ENCODE measurements at places on chromosomes 7 and 10.

DNA sequence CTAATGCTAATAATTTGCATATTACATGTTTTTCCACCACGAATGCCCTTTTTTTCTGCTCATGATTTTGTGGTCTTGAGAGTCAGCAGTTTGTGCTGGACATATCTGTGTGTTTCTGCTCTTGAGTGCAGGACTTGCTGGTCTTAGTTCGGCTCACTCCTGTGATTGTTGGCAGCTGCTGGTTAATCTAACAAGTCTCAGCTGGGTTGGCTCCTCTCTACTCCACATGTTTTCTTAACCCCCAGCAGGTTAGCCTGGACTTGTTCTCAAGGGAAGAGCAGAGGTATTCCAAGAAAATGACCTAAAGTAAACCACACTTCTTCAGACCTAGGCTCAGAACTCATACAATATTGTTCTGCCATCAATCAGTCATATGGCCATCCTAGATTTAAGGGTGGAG lies 1238.9 kb downstream of the XPNPEP1 start:
- DNase-seq = no peak

DNA sequence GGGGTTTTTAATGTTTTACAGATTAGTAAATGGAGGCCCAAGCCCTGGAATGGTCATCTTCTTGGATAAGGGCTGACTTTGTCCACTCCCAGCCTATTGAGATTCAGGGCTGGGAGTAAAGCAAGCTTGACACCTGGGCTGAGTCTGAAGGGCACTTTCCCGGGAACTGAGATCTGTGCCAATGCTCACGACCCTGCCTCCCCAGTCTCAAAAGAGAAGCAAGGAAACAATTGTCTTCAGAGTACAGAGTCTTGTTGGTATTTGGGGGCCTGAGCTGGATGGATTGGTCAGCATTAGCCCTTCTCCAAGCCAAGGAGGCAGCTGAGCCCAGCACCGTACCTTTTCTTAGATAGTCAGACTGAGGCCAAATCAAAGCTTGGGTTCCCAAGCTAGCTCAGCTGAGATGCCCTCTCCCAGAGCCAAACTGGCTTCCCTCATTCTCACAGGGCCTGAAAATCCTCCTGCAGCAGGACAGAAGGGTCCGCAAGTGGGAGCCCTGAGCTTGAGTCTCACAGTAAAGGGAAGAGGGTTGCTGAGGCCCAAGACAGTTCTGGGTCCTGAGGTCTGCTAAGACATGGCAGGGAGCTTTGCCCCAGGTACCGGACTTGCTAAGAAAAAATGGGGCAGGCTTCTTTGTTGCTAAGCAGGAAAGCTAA lies 3.7 kb downstream of the DDIT4 start:
- no peak for DNase-seq

DNA sequence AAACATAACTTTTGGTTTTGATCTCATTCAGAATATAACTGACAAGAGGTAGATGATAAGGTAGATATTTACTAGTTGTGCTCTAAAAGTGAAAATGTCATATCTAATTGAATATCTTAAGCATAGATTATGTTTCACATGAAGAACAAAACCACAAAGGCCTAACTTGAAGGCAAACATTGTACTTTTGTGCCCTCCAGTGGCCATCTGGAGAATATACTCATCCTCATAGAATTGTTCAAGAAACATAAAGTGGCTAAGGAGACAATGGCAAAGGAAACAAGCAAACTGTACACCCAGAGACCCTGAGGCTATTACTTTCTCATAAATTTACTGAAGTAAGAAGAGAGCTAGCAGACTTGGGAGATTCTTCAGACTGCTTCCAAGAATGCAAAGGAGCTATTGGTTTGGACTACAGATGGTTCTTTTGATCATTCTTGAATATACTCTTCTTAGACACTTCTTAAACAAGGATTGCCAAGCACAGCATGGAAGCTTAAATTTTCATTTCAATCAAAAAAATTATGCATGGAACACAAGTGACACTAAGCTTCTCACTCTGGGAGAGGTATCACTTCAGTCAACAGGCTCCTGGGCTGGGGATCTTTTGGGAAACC lies 98.2 kb upstream of the DKK1 start:
- no peak for DNase-seq

GRCh38 chr10:15180736-15181135 lies 12.2 kb upstream of the NMT2 start:
- DNase-seq = no peak

- DNase-seq = no peak
These were observed 19.6 kb upstream of the GOLGA7B start for GRCh38 chr10:97830064-97830463.

DNA sequence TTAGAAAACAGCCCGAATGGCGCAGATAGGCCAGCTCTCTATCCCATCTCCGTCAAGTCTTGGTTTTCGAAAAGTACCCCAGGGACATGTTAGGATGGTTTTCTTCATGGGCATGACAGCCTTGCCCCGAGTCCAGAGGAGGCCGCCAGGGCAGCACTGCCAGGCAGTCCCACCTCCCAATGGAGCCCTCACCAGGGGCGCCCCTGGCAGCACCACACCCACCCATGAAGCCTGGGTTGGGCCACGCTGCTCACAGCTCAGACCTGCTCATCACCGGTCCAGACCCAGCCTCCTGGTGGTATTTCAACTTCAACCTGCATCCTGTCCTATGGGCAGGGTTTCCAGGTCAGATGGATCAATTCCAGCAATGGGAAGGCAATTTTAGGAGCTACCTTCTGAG lies 53.3 kb downstream of the TCERG1L start:
- no peak for DNase-seq

DNA sequence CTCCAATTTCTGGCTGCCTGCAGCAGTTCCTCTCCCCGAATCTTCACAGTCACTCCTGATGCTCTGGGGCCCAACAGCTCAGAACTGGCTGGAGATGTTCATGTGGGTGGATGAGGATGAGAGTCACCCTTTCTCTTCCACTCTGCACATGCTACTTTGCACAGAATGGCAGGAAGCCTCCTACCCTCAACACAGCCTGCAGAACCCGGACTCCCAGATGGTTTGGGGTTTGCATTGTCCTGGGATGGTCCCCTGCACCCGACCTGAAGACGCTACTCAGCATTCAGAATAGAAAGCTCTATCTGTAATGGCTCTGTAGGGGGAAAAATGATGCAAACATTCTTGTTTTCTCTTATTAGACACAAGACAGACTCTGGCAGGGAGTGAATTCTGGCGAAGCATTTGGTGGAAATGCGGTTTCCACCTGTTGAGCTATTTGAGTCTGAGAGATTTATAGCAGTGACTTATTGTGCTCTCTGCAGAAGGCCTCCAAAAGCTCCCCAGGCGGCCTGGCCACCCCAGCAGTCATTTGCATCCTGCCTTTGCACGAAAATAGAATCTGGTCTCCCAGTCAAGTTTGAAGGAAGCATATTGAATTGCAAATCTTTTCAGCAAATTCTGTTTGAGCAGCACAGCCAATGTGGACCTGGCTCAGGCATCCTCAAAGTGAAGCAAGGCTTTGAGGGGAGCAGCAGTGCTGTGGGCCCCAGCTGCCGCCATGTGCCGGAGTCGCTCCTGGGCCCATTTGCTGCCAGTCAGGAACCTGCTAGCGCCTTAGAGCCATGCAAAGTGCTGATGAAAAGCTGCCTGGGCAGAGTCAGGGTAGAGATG lies 309.3 kb downstream of the TCERG1L start:
- no peak for DNase-seq

DNA sequence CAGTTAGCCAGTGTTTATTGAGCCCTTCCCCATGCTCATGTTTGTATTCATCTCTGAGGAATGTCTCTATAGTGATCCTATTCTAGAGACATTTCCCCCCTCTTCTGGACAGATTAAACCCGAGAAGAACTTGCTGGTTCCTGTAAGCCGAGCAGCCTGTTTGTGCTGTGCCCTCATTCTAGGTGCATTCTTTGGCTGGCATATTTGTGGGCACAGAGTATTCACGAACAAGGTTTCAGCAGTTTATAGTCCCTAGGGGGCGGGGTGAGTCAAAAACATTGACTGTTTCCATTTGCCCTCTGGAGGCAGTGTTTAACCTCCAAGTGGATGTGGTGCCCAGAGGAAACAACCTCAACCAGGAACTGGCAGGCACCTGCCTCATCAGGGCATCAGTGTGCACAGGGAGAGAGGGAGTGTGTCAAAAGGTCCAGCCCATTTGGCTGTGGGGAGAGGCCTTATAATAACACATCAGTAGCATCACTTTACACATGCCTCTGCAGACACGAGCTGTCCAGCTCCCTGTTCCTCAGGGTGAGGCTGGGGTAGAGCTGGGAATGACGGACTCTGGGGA lies 273.3 kb upstream of the LRGUK start:
- DNase-seq = no peak

DNA sequence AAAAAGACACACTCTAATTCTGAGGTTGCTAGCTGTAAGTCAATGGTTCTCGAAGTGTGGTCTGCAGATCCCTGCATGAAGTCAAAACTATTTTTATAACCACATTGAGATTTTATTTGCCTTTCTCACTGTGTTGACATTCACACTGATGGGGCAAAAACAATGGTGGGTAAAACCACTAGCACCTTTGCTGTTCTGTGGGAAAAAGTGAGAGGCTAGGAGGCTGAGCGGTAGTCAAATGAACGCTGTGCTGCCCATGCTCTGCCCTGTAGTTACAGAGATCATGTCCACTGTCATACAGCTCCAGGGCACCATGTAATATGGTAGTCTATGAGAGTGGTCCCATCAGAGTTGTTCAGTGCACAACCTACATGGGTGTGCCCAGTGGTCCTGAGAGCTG lies 21.6 kb upstream of the PDCD4 start:
- DNase-seq = no peak

DNA sequence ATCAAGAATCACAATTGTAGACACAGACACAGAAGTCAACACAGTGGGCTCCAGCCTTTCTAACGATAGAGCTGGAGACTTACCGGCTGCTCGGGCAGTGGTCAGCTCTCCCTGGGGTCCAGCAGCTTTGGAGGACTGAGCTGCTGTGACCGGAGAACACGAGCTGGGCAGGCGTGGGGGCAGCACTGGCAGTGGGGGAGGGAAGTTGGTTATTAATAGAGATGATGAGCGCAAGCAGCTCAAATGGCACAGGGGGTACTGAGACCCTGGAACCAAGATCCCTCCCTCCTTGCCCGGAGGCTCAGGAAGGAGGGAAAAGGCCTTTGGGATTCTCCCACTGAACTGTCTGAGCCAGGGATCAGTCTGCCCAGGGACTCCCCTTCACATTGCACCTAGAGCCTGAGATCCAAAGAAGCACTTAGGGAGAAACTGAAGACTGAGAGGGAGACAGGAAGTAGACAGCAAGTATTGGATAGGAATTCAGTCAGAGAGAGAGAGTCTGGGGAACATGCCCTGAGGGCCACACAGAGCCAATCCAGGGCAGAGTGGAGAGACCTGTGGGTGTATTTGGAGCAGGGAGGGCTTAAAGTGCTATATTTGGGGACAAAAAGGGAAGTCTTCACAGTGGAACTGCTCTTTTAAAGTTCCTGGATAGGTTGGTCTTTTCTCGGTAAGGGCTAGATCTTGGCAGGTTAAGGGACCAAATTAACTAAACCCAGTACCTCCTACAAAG lies at the start of gene MYOZ1:
TSS of gene MYOZ1 (minus strand) at position 147 of the 733 bp plus-strand sequence. CDS start 1,457 bp downstream, outside the sequence.
- DNase-seq = no peak

- no peak for DNase-seq
These were observed 39.0 kb downstream of the TET1 start for GRCh38 chr10:68598978-68599770.

DNA sequence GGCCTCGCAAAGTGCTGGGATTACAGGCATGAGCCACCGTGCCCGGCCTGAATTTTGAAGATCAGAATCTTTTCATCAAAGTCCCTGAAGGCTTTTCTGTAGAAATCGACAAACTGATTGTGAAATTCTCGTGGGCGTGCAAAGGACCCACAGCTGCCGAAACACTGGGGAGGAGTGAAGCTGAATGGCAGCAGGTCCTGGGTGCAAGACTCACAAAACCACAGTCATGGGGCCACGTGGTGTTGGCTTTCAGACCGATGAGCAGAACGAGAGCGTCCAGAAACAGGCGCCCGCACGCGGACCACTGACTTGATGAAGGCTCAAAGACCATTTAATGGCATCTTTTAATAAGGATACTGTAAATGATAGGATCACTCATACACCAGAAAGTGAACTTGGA lies 24.7 kb upstream of the PRKAR1B start:
- no peak for DNase-seq

GRCh38 chr10:116748041-116748440 lies 5.7 kb upstream of the HSPA12A start:
- DNase-seq = no peak

DNA sequence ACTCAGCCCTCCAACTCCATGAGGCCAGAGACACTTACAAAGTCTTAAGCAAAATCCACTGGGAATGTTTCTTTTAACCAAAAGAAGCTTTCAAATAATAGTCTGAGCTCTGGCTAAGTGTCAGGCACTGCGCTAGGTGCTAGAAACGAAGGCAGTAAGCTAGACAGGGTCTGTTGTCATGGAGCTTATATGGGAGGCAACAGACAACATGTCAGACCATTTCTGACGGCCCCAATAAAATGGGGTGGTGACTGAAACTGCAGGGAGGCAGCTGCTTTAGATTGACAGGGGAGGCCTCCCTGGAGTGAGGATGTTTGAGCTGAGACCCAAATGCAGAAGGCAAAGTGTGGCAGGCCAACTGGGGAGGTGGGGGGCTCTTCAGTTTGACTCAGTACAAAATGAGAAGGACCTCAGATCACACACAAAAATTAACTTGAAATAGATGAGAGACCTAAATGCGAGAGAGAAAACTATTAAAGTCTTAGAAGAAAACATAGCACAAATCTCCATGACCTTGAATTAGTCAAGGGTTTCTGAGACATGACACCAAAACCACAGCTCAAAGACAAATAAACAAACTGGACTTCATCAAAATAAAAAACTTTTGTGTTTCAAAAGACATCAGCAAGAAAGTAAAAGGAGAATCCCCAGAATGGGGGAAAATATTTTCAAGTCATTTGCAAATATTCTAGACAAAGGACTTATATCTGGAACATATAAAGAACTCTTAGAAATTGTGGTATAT lies 40.6 kb downstream of the SH3PXD2A start:
- DNase-seq = no peak

- DNase-seq = no peak
These were observed 52.0 kb upstream of the ZNRF2 start for GRCh38 chr7:30232391-30232790.

DNA sequence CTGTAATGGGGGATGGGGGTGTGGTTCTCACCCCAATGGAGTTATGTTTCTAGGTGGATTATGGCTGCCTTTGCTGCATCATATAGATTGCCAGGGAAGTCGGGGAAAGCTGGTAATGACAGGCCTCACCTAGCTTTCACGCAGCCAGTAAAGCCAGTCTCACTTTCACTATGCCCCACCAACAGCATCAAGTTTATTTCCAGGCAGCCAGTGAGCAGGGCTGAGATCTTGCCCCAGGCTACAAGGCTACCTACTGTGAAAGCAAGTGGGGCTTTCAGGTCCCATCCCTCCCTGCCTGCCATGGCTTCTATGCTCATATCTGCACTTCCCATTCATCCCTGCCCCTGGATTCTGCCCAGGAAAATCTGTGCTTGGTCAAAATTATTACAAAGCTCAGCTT lies 61.7 kb upstream of the NXPH1 start:
- no peak for DNase-seq

DNA sequence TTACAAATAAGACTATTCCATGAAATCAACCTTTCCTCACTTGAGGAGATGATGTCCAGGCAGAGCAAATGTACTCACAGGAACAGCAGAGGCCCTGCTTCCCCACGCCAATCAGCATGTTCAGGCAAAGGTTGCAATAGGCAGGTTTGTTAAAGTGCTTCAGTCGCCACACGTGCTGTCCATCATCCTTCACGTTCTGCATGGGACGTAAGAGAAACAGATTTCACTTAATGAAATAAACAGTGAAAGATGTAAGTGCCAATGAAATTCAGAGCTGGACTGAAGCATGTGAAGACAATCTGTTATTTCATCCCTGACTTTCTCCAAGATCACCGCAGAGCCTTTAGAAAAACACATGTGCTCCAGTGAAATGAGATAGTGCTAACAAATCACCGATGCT lies 217.4 kb downstream of the DGKB start:
- DNase-seq = no peak

- no peak for DNase-seq
These were observed 202.4 kb upstream of the NEBL start for GRCh38 chr10:21099291-21100062.

Measured in stimulated activated CD4-positive, alpha-beta T cell treated with anti-CD3 and anti-CD28 coated beads, Interleukin-15, amount 100 ng/mL, for 1 hour (primary cell).